ENCODE measurements at places on chromosomes 3 and 15.

DNA sequence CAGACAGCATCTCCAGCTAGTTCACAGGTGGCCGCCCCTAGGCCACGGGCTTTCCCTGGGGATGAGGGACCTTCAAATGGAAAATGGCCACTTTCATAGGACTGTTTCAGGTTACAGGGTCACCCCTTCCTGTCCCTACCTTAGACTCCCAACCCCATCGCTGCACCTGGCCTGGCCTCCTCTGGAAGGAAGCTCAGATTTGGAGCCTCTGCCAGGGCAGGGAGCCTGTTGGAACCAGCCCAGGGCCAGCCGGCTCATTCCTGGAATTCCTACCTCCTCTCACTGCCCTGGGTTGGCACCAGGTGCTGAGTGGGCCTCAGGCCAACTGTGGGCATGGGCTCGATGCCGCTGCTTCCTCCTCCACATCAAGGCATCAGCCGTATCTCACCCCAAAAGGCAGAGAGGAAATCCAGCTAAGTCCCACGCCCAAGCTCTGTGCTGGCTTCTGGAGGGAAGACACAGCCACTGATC, 42.2 kb downstream of the KLHL25 start:
- DNase-seq: peak; percentile 55

DNA sequence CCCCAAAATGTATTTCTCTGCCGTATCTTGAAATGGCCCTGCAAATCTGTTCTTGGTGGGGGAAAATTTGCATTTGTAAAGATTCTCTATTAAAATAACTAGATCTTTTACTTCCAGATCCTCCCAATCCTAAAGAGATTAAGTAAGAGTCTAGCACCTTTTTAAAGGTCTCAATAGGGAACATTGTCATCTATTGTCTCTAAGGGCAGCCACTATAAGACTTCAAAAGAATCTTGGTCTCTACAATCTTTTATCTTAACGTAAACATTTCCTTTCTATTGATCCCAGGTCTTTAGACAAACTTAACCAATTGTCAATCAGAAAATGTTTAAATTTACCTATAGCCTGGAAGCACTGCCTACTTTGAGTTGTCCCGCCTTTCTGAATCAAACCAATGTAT, 1313.3 kb downstream of the ROBO2 start:
- no peak for DNase-seq

DNA sequence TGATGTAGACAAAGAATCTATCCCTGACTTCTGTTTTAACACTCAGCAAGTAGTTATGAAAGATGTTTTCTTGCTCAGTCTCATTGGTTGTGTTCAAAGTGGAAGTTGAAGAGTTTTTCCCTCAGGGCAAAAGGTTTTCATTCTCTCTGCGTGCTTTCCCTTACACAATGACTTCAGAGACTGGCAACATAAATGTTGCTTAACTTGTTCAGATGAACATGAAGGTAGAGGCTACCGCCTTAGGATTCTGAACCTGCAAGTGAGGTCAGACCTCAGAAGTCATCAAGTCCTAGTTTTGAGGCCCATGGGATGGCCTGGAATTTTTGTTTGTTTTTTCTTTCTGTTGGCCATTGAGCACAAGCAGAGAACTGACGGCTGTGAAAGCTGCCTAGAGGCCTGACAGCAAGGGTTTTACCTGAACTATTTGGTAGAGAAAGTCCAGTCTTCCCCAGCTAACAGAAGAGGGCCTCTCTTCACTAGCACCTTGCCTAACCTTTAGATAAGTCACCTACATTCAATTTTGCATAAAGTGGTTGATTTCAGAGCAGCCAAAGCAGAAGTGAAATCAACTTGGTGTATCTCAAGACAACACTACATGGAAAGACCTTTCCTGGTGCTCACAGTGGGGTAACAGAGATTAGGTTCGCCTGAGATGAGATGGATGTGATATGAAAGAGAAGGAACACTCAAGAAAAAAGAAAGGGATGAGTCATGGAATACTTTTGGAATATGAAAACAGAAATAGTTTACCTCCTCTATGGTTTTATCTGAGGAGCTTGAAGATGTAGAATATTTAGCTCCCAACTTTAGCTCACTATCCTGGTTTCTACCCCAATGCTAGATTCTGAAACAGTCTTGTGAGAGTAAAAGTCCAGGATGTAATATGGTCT, 53.6 kb upstream of the AP4E1 start:
- no peak for DNase-seq

GRCh38 chr15:63545520-63545919, 41.1 kb downstream of the USP3 start:
- DNase-seq: no peak

- DNase-seq: no peak
Observed at GRCh38 chr15:29039466-29040369, 153.9 kb downstream of the APBA2 start.

GRCh38 chr15:35975941-35976340, 430.0 kb upstream of the DPH6 start:
- no peak for DNase-seq

GRCh38 chr3:106588739-106589138, 719.9 kb upstream of the CBLB start:
- DNase-seq: no peak

DNA sequence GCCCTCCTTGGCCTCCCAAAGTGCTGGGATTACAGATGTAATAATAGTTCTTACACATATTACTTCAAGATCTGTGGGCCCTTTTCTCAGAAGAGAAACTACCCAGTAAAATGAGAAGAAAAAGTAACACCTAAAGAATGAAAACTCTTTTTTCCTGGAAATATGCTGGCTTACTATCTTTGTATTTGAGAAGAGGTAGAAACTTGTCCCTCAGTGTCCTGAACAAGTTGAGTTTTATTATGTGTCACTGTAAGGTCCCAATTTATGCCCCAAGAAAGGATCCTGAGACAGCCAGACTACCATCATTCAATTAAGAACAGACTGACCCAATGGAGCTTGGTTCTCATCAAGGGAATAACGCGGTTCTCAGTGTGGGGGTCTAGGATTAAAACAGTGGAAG, 93.8 kb downstream of the EFL1 start:
- DNase-seq: no peak

GRCh38 chr15:23411841-23412240, 35.2 kb downstream of the GOLGA6L2 start:
- DNase-seq: no peak

GRCh38 chr3:187150599-187150998, 11.3 kb upstream of the RPL39L start:
- no peak for DNase-seq

DNA sequence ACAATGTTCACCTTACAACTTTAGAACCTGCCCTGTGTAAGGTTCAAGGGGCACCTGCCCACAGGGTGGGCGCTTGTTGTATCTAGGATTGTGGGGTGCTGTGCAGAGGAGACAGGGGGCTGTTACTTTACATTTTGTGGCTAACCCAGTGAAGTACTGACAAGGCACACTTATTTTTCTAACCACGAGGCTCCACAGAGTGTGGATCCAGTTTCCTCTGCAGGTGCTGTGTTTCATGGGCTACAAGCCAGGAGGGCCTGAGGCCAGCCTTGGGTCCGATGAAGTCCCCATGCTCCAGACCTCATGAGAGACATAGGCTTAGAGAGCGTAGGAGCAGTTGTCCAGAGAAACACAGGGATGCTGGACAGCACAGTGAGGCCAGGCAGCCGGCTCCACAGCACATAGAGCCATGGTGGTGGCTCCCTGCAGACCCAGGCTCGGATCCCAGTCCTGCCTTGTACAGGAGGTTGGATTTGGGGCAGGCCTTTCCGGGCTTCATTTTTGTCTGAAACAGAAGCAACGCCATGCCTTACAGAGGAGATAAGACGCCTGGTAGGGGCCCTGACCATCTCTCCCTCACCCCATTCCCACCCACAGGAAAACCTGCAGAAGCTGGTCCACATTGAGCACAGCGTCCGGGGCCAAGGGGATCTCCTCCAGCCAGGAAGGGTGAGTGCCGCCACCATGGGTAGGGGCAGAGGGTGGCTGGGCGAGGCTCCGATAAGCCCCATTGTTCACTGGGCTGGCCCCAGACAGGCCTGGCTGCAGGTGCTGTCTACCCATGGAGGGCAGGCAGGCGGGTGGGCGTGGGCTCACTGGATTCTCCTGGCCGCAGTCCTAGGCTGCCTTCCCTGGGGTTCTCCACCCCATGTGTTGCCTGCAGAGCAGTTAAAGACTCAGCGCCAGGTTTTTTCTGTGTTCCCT, 40.1 kb upstream of the NR2C2 start:
- DNase-seq: no peak

DNA sequence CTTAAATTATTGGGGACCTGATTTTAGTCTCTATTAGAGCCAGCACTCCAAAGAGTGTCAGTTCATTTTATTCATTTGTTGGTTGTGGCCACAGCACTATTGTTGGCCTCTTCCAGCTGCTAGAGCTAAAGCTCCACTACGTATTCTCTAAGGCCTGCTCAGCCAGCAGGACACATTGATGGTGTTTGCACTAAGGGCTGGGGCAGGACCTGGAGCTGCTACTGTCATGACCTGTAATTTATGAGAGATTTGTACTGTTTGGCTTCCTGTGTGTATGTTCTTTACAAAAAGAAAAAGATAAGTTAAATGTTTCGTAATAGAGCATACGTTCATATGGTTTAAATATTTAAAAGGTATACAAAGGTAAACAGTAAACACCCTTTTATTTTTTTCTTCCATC, 8.1 kb downstream of the GFM1 start:
- DNase-seq: no peak

All from ascending aorta (tissue), 2 donors.